ENCODE measurements at places on chromosomes 16 and 17.

DNA sequence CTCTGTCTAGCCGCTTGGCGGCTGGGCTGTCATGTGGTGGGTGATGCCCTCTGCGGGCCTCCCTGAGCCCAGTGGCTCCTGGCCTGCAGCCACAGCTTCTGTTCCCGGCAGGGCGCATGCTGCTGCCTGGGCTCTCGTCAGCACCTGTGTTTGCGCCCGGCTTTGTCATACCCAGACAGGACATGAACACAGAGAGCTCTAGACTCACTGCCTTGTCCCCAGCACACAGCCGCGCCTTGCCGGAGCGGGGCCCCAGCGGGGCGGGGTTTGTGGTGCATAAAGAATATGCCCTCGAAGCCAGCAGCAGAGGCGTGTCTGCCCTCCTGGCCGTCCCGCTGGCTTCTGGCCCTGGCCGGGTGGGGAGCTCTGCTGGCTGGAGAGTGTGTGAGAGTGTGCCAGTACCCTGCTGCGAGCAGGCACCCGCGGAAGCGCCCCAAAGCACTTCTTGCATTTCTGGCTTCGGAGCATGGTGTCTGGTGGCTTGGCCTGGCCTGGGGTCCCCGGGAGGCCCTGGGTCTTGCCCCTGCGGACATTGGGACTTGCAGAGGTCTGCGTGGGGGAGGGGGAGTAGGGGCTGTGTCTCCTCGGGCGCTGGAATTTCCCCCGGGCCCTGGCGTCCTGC, 14.4 kb downstream of the ASPSCR1 start:
- peak; percentile 72 for DNase-seq

DNA sequence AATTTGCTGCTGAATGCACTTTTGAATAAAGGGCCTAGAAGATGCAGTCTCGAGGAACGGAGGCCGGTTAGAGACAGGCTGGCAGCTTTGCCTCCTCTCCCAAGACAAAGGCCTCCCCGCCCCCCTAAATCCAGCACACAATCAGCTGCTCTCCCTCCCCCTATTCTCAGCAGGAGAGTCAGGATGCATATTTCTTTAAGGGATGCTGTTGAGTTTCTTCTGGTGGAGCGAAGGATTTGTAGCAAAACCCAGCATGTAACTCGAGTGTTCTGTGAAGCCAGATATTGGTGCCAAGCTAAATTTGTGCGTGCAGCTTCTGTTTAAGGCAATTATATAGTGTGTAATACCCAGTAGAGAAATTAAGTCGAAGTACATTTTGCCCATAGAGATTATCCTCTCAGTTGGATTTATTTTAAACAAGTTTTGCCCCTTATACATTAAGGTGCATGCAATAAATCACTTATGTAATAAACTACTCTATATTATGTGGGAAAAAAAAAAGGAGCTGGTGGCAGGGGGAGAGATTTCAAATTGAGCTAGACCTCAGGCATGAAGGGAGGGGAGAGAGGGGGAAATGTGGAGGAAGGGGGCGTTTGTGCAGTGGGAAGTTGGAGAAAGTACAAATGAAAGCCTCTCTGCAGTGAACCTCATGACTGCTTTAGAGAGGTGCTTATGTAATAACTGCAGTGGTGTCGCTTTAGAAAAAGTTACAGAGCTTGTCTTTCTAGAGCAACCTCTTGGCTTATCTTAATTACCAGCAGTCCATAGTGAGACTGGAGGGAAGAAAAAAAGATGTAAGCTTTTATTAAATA, 599.2 kb downstream of the MAF start:
- DNase-seq: no peak

GRCh38 chr16:11393366-11393765, 48.1 kb downstream of the RMI2 start:
- no peak for DNase-seq

GRCh38 chr17:21218101-21218500, 4.1 kb upstream of the TMEM11 start:
- DNase-seq: no peak

DNA sequence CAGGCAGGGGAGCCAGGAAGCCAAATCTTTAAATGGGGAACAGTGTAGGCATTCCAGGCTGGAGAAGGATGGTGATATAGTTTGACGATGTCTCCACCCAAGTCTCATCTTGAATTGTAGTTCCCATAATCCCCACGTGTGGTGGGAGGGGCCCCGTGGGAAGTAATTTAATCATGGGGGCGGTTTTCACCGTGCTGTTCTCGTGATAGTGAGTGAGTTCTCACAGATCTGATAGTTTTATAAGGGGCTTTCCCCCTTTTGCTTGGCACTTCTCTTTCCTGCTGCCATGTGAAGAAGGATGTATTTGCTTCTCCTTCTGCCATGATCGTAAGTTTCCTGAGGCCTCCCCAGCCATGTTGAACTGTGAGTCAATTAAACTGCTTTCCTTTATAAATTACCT, 28.8 kb downstream of the GINS3 start:
- no peak for DNase-seq

GRCh38 chr17:39908789-39909352, 9.6 kb downstream of the GSDMB start:
- DNase-seq: no peak

DNA sequence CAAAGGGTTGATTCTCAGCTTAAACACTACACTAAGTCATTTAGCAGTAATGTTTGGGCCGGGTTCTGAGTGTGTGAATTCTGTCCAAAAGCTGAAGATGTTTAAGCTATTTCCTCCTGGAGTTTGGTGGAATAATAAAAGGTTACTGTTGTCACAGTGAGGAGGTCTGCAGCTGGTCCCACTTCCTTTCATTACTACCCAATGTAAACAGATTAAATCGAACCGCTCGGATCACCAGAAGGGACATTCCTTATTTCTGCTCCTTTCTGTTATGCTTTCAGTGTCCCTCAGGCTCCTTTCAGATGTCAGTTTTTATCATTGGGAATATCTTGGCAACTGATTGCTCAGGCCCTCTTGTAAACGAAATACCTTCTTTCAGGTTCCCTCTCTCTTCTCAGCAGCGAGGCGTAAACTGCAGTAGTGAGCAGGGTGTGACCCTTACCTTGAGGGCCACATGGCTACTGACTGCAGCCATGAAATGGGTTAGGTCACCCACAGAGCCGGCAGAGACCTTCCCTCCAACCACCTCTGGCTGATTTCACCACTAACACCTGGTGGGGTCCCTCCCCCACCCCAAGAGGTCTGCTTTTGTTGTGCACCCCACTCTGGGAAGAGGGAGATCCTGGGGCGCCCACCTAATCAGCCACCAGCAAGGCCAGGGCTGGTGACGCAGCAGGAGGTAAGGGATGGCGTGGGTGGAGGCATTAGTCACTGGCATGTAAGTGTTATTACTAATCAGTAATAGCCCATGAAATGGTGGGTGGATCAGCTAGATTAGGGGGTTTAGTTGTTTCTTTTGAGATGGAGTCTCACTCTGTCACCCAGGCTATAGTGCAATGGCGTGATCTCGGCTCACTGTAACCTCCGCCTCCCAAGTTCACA, 117.6 kb downstream of the VPS53 start:
- peak; percentile 17 for DNase-seq

DNA sequence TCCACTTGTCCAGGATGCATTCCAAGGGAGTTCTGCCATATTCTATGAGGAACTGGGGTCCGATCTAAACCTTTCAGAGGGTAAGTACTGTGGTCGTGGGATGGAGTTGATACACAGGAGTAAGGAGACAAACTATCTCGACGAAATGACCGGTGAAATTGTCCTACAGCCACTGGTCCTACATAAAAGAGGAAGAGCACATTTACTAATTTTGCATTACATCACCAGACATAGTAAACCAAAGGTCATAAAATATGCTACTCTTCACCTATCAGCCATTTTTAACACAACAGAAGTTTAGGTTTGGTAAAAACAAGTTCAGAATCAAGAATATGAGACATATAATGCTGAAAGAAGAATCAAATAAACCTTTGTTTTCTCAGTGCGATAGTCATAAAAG, 8.1 kb downstream of the HSF5 start:
- DNase-seq: no peak

- DNase-seq: no peak
Observed at GRCh38 chr16:48393485-48394354, 8.5 kb upstream of the SIAH1 start.

GRCh38 chr16:21158208-21159110, at the start of gene LDAF1:
TSS of gene LDAF1 (plus strand) at chr16:21158674. CDS start at chr16:21161183, 2,509 bp downstream.
- DNase-seq: peak; percentile 56

DNA sequence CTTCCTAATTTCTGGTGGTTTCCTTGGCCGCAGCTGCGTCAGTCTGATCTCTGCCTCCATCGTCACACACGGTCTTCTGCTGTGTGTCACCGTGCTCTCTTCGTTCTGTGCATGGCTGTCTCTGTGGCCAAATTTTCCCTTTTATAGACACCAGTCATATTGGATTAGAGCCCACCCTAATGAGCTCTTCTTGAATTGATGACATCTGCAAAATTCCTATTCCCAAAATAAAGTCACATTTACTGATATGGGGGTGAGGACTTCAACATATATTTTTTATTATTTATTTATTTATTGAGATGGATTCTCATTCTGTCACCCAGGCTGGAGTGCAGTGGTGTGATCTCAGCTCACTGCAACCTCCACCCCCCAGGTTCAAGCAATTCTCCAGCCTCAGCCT, 38.4 kb downstream of the GINS3 start:
- DNase-seq: no peak

GRCh38 chr17:45067637-45068036, 6.5 kb downstream of the NMT1 start:
- DNase-seq: no peak

- no peak for DNase-seq
Observed at GRCh38 chr16:54657709-54658102, 273.0 kb upstream of the IRX5 start.

DNA sequence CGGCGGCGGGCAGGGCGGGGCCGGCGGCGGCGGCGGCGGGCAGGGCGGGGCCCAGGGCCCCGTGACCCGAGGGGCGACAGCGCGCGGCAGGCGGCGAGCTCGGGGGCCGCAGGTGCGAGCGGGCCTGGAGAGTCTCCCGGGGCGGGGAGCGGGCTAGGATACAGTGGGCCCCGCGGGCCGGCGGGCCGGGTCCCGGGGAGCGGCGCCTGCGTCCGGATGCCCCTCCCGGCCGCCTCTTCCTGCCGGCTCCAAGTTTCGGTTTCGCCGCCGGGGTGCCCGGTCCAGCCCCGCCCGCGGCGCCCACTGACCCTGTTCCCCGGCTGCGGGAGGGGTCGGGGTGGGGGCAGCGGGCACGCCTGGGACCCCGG, at the start of gene RNF213:
Gene RNF213 (plus strand): TSS at position 62 of the 368 bp plus-strand sequence. CDS start 2,830 bp downstream, outside the sequence.
- peak; percentile 16 for DNase-seq

GRCh38 chr17:4480929-4481898, 17.5 kb upstream of the SPNS2 start:
- DNase-seq: no peak

DNA sequence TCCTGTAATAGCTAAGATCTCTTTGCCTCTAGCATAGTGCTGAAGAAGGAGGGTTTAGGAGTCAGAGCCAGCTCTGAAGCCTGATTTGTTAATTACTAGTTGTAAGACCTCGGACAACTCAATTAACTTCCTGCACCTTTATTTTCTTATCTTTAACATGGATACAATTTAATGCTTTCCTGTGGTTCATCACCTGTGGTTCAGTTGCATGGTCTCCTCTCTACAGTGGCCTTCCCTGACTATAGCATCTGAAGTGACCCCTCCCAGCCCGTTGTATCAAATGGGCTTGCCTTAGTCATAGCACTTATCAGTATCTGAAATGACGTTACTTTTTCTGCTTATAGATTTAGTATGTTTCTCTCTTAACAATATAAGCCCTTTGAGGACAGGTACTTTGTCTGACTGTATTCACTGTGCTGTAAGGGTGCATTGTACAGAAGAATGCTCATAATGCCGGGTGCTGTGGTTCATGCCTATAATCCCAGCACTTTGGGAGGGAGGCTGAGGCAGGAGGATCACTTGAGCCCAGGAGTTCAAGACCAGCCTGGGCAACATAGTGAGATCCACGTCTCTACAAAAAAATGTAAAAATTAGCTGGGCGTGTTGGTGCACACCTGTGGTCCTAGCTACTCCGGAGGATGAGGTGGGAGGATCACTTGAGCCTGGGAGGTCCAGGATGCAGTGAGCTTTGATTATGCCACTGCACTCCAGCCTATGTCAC, 2.6 kb upstream of the NDE1 start:
- no peak for DNase-seq

DNA sequence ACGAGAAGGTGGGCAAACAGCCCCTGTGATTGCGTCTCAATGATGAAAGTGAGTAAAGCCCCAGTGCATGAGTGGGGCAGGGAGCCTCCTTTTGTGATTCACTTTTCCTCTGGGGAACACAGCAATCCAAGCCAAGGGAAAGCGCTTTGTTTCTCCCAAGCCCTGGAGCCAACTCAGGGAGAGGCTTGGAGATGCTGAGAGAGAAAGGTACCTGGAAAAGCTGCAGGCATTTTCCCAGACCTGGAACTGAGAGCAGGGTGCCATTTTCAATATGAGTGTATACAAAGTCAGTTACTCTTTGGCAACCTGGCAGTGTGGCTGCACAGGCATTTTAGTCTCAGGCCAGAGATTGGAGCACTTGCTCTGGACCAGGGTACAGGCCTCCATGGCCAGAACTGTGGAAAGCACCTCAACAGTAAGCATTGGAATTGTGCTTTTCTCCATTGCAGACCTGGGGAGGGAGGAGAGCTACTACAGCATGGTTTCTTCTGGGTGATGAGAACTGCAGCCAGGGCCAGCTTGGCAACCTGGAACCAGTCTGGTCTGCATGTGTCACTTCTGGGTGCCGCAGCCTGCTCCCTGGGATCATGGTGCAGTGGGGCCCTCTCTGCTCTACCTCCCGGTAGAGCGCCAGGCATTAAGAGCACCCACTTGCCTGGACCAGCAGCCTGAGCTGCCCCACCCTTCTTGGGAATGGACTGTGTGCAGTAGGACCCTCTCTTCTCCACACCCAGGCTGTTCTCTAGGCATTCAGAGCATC, 89.0 kb upstream of the CDH5 start:
- no peak for DNase-seq

GRCh38 chr16:19499006-19499405, 22.9 kb downstream of the GDE1 start:
- DNase-seq: no peak

- DNase-seq: peak; percentile 25
Observed at GRCh38 chr17:8997994-8998628, 23.2 kb upstream of the NTN1 start.

DNA sequence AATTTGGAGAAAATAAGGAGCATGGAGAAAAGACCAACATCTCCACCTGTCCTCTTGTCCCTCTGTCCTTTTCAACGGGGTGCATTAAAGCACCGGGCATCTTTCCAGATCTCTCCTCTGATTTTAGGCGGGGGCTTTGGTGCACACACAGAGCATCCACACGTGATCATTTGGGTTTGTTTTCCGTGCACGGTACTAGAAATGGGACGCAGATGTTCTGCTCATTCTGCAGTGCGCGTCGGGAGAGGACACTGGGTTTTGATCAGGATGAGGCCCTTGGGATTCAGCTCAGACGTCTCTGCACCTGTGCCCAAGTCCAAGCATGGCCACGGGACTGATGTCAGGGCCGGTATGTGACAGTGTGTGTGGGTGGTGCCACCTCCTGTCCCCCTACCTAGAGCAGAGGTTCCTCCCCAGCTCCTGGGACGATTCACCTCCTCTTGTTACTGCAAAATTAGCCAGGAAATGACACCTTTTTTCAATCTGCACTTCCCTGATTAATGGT, 31.9 kb downstream of the PDIA2 start:
- no peak for DNase-seq

GRCh38 chr17:79133214-79133613, 58.6 kb downstream of the ENGASE start:
- no peak for DNase-seq
